Left renal cortex interstitium (tissue), 4 donors: ENCODE measurements at places on chromosomes 3 and 15.

DNA sequence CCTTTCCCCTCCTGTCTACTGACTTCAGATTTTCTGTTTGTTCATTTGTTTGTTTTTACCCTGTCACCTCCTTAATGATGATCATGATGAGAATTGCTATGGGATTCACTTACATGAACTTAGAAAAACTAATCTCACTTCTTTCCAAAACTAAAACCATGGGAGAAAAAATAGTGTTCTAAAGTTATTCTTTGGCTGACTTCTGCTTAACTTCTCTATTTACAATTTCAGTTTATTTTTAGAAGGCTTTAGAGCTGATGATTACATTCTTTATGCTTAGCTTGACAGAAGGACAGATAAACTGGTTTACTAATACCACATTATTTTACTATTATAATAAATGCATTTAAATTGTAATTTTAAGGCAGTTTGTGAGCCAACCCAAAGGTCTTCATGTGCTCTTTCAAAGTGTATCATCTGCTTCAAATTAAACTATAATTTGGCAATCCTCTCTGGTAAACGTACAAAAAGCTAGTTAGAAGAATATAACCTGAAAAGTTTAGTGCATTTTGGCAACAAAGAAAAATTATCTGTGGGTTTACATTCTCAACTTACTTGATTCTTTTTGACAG, 676.8 kb upstream of the UBE2E2 start:
- no peak for DNase-seq

DNA sequence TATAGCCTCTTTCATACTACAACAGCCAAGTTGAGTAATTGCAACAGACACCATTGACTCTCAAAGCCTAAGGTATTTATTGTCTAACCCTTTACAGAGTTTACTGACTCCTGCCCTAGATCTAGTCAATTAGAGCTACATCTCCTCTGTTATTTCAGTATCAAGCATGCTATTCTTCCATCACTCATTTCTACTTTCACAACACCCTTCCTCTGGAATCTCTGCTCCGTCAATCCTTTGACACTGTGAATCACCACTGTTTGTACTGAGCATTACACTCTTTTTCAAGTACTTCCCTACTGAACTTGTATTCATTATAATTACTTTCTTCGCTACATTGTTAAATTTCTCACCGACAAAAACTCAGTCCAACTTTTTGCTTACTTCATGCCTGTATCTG, 121.8 kb downstream of the ZNF609 start:
- no peak for DNase-seq

GRCh38 chr15:72058585-72058984, 59.4 kb downstream of the MYO9A start:
- DNase-seq: no peak

- DNase-seq: no peak
These were observed 1.8 kb upstream of the TGFBR2 start for GRCh38 chr3:30604558-30604957.

GRCh38 chr15:68644996-68645395, 66.2 kb downstream of the CORO2B start:
- no peak for DNase-seq

GRCh38 chr15:63004211-63004610, 38.3 kb upstream of the TPM1 start:
- no peak for DNase-seq

DNA sequence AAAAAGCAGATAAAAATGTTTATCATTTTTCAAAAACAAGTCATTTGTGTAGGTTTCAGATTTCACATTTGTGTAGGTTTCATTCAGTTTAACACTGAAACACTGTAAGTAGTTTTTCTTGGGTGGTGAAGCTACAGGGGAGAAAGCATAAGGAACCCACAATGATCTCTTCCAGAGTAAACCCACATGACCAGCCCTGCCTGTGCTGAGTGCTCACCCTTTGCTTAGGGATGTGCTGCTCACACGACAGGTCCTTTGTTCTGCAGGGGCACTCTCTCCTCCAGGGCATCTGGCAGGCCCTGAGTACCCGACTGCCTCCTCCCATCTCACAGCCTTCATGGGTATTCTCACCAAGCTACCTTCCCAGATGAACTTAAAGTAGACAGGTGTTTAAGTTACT, 28.9 kb downstream of the ZXDC start:
- no peak for DNase-seq
